ENCODE measurements at places on chromosomes 5 and 9.

- DNase-seq = no peak
These were observed 6.9 kb downstream of the TSC1 start for GRCh38 chr9:132937463-132937901.

DNA sequence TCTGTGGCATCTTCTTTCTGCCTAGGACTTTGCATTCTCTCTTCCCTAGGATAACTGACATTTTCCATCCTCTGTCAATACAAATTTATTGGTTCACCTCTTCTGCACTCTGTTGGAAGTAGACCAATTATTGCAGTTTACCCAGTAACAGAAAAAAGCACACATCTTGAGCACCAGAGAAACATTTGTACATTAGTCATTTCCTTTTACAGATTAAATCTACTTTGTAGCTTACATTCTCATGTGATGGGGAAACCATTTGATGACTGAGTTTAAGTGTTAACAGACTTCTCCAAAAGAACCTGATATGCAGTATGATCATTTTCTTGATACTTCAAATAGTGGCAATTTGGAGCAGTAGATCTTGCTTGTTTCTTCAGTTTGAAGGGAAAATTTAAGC, 1098.8 kb downstream of the DTWD2 start:
- DNase-seq = no peak

GRCh38 chr5:145236127-145236526, 599.0 kb downstream of the PRELID2 start:
- no peak for DNase-seq

- DNase-seq = no peak
These were observed 71.4 kb downstream of the TLR4 start for GRCh38 chr9:117775591-117775990.

- DNase-seq = no peak
These were observed 36.4 kb downstream of the GGTA1 start for GRCh38 chr9:121463026-121463807.

- no peak for DNase-seq
These were observed 162.4 kb downstream of the ZDHHC21 start for GRCh38 chr9:14530841-14531240.

All from hippocampal formation (tissue), 2 donors.